Astrocyte (in vitro differentiated cells and primary cell): ENCODE measurements at places on chromosomes 3 and 15.

- no peak for DNase-seq
Observed at GRCh38 chr15:51803965-51804364, 25.5 kb upstream of the TMOD3 start.

GRCh38 chr3:14266361-14266760 is 87.7 kb downstream of the LSM3 start:
- DNase-seq = peak; percentile 92

- peak; percentile 66 for DNase-seq
Observed at GRCh38 chr3:170307671-170308405, 49.7 kb upstream of the SKIL start.

GRCh38 chr15:30065025-30065801 is 17.5 kb upstream of the GOLGA8J start:
- peak; percentile 93 for DNase-seq

- DNase-seq = peak; percentile 97
Observed at GRCh38 chr15:89051875-89052274, 36.4 kb upstream of the ABHD2 start.

- peak; percentile 65 for DNase-seq
Observed at GRCh38 chr3:125367403-125368230, 7.5 kb downstream of the ZNF148 start.

GRCh38 chr3:161104561-161105551 is at the start of gene B3GALNT1:
B3GALNT1 (minus strand) TSS chr3:161105349; CDS start chr3:161086754, 18,595 bp downstream.
- DNase-seq = peak; percentile 74

DNA sequence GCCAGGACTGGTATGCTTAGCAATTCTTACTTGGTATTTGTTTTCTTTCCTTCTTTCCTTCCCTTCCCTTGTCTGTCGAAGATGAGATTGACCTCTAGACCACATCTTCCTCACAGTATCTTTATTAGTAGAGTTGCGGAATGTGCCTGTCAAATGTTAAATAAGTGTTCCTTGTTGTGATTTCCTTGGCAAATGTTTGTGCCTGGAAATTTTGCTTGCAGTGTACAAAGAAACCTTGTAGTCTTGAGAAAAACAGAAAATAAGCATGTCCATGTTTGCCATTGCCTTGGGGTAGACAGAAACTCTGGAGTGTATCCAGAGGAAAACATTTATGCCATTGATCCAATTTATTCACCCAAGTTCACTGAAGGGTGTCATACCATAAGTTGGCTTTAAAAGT is 79.5 kb upstream of the ZNF385D start:
- no peak for DNase-seq

- peak; percentile 68 for DNase-seq
Observed at GRCh38 chr3:151345859-151346258, 16.5 kb upstream of the P2RY13 start.

- DNase-seq = no peak
Observed at GRCh38 chr3:189690672-189691071, 59.5 kb downstream of the TP63 start.

DNA sequence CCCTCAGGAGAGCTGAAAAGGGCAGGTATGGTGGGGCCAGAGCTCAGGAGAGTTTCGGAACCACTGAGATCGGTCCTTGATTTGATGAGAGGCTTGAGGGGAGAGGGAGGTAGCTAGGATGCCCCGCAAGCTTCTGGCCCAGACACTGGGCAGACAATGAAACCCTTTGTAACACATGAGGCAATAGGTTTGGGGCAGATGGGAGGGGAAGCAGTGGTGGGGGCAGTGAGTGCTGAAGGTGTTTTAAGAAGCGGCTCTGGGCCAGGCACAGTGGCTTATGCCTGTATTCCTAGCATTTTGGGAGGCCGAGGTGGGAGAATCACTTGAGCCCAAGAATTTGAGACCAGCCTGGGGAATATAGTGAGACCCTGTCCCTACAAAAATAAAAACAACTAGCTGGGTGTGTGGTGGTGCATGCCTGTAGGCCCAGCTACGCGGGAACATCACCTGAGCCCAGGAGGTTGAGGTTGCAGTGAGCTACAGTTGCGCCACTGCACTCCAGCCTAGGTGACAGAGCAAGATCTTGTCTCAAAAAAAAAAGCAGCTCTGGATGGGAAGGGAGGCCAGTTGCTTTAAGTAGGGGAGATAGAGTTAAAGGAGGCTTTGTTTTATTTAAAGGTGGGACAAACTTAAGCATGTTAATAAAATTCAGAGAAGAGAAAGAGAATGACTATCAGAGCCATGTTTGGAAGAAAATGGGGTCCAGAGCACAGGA is 9.6 kb upstream of the SNX22 start:
- no peak for DNase-seq

GRCh38 chr3:107206141-107206540 is 171.1 kb upstream of the CCDC54 start:
- DNase-seq = peak; percentile 23

- peak; percentile 51 for DNase-seq
Observed at GRCh38 chr3:111989061-111989678, 9.6 kb upstream of the TAGLN3 start.

DNA sequence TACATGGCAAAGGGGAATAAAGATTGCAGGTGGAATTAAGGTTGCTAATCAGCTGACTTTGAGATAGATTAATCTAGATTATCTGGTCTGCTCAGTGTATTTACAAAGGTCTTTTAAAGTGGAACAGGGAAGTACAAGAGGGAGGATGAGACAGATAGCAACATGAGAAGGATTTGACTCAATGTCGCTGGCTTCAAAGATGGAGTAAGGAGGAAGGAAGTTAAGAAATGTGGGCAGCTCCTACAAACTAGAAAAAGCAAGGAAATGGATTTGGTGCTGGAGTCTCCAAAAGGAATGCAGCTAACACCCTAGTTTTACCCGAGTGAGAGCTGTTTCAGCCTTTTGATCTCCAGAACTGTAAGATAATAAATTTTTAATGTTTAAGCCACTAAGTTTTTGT is 180.7 kb upstream of the TTC14 start:
- DNase-seq = no peak

- DNase-seq = no peak
Observed at GRCh38 chr3:15215996-15216395, 9.9 kb downstream of the CAPN7 start.

DNA sequence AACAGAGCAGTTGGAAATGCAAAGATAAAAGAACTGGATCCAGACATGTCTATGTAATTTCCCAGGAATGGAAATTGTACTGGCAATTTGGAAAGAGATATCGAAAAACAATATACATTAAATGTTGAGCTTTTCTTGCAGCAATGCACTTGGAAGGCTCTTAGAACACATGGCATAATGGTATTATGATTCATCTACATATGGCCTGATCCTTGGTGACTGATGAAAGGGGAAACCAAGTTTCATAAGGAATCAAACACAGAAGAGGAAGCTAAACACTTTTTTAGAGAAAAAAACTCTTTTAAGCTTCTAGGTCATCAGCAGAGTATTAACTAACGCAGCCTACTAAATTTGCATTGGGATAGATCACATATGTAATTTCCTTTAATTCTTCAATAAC is 12.4 kb upstream of the GREM1 start:
- DNase-seq = no peak

DNA sequence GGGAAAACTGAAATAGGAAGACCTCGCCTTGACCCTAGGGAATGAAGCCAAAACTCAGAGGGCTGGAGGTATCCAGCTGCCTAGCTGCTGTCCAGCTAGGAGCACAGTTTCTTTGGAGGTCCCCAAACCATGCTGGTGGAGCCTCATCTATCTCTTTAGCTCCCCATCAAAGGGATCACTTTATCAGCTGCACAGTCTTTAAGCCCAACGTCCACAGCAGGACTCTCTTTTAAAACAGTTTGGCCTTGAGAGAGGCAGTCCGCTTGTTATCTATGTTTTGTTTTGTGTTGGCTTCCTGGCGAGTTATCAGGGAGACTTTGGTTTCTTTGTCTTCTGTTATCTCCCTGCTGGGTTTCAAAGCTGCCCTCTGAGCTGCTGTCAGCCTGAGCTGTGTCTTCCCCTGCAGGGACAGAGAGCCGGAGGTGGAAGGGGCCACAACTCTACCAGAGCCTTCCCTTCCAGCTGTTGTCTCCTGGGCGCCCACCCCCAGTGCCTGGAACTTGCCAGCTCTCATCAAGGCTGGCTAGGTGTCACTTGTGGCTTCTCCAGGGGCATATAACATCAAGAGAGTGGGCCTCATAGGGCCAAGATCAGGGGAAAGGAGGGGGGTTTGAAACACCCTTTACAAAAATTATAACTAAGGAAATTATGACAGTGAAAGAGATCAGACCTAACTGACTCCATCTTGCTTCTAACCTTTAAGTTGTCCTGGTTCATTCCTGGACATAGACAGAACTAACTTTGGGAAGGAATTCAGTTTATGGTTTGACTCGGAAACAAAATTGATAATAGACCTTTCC is 61.4 kb upstream of the C15orf39 start:
- no peak for DNase-seq

DNA sequence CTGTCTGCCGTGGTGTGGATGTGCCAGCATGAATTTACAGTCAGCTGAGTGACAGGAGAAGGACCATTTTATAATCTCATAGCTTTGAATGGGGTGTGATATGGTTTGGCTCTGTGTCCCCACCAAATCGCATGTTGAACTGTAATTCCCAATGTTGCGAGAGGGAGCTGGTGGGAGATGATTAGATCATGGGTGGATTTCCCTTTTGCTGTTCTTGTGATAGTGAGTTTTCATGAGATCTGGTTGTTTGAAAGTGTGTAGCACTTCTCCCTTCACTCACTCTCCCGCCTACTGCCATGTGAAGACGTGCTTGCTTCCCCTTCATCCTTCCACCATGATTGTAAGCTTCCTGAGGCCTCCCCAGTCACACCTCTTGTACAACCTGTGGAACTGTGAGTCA is 111.9 kb upstream of the CHD2 start:
- DNase-seq = no peak

DNA sequence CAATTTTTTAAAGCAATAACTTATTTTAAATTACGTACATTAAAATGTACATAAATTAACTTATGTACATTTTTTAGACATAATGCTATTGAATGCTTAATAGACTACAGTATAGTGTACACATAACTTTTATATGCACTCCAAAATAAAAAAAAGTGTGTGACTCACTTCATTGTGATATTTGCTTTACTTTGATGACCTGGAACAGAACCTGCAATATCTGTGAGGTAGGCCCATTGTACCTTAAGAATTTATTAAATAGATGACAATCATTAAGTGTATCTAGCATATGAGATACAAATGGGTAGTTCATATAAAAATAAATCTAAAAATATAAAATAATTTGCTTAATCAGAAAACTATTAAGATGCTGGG is 276.7 kb downstream of the NFKBIZ start:
- DNase-seq = no peak

DNA sequence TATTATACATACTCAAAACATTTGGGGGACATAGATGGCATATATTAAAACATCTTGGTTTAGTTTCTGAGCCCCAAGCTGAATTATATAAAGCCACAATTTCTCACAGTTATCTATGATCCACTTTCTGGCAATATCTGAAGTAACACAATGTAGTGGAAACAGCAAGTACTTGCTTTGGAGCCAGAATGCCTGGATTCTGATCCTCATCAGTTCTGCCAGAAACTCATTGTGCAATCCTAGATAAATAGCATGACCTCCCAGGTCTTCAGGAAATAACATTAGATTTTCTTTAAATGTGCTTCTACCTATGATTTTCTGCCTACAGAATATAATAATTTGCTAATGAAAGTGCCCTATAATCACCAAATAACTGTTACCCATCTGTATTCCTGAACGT is 544.9 kb downstream of the NAALADL2 start:
- DNase-seq = no peak

GRCh38 chr15:60583946-60584345 is 105.0 kb upstream of the ICE2 start:
- DNase-seq = no peak

DNA sequence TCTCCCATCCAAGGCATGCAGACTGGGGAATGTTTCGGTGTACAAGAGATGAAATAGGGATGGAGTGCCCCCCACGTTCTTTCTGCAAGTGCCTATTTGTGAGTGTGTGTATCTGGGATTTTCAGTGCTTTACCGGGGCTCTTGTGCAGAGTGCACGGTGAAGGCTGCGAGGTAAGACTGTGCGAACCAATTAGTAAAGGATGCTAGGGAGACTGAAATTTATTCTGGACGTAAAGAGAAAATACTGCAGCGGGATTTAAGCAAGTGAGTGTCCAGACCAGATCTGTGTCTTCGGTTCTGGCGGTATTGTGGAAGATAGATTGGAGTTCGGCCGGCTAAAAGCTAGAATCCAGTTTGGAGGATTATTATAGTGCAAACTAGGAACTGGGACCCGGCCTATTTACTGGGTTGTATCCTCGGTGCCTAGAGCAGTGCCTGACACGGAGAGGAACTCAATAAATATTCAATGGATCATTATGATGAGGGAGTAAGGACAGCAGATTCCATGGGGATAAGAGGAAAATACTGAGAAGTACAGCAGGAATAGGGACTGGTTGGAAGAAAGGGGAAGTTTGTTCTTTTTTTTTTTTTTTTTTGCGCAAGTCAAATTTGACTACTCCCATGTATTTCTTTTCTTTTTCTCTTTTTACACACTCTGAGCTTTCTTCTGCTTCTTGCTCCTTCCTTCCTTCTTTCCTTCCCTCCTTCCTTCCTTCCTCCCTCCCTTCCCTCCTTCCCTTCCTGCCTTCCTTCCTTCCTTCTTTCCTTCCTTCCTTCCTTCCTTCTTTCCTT is 580 bp upstream of the MAGEF1 start:
- peak; percentile 90 for DNase-seq

- DNase-seq = peak; percentile 46
Observed at GRCh38 chr3:119898478-119899191, 116.7 kb downstream of the NR1I2 start.

GRCh38 chr3:24507776-24508422 is 13.2 kb upstream of the THRB start:
- DNase-seq = no peak

DNA sequence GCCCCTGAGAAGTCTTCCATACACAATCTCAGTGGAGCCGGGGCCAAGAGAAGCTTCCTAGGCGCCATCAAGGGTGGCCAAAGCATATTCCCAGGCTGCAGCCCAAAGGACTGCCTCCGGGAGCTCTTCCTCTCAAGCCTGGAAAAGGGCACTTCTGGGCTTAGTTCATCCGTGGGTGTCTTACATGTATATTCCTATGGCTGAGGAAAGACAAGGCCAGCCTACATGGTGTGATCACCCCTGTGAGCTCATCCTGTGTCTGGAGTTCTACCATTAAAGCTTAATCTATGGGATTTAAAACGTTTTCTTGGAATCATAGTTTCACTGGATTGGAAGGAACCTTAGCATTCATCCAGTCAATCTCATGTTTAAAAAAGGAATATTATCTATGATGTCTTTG is 21.9 kb upstream of the TIMP4 start:
- no peak for DNase-seq

DNA sequence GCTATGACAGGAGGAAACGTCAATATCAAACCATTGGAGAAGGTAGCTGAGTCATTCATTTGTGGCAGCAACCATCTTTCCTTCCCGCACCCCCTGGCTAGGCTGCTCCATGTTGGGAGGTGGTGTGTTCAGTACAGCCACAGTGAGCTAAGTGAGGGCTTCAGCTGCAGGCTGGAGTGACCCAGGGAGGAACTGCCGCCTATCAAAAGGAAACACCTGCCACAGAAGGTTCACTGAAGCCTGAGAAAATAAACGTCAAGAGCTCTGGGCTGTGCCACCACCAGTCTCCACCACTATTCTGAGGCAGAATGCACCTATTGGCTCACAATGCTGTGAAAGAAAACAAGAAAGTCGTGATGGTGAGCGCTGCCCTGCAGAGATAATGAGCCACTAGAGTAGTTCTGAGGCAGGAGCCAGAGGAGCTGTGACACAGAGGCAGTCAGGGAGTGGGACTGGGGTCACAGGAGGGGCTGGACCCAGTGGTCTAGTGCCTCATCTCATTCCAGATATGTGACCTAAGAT is 34.8 kb upstream of the CD47 start:
- no peak for DNase-seq
